Frontal cortex (tissue), 4 donors: ENCODE measurements at places on chromosomes 3 and 15. TPM values are rescaled to one million over a fixed set of nuclear protein-coding genes. Genes with fewer than 3 reads are reported as not detected.

Gene THRB
- total RNA-seq = 42.4 TPM

Gene GRAMD2A
- 1.2 TPM for total RNA-seq

GRCh38 chr15:91941871-91942658 lies 88.6 kb downstream of the SLCO3A1 start:
- DNase-seq = no peak

- no peak for DNase-seq
Observed at GRCh38 chr3:123072152-123072551, 5.3 kb downstream of the PDIA5 start.

- no peak for DNase-seq
Observed at GRCh38 chr15:39565851-39566250, 15.0 kb upstream of the THBS1 start.

Gene RBPMS2
- under 0.01 TPM for total RNA-seq

- DNase-seq = no peak
Observed at GRCh38 chr15:48777645-48778330, 33.1 kb downstream of the CEP152 start.

DNA sequence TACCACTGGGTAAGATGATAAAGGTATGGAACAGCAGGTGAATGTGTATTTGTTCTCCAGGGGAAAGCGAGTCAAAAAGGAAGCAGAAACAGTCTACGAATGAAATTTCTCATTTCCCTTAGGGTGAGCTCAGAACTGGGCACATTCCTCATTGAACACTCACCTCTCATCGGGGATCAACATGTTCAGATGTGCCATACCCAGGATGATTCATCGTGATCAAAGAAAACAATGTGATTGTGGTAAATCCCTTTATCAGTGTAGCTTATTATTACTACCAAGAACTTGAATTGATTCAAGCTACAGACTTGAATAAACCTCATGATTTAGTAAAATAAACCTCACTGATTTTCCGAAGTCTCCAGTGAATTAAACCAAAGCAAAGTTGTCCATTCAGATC lies 72.1 kb downstream of the GJD2 start:
- no peak for DNase-seq

DNA sequence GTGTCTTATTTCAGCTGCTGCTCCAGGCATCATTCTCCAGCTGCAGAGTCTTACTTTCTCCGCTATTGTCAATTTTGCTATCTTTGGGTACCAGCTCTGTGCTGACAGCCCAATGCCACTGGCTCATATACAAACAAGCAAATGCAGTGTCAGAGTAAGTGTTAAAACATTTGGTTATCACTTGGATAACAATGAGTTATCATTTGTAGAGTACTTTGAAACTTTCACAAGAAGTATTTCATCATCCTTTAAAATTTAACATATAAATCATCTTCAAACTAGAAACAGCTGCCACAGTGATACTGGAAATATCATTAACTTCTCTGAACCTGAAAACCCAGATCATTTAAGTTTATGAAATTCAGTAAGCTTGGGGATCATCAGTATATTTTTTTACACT lies 13.8 kb downstream of the TSPAN3 start:
- no peak for DNase-seq

DNA sequence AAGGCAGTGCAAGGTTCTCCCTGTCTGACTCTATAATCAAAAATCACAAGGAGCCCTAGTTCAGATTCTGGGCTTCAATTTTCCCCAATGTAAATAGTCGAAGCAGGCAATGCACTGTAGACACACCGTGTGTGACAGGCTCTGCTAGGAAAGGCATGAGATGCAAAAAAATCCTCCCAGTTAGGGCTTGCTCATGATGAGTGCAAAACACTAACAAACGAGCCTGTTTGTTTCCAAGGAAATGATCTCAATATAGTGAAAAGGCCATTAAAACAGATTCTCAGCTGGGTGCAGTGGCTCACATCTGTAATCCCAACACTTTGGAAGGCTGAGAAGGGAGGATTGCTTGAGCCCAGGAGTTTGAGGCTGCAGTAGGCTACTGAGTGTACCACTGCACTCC lies 55.7 kb downstream of the UMPS start:
- DNase-seq = no peak

- DNase-seq = no peak
Observed at GRCh38 chr3:119297169-119297568, 3.0 kb downstream of the ARHGAP31 start.

Gene CCDC14
- 83.6 TPM for total RNA-seq

DNA sequence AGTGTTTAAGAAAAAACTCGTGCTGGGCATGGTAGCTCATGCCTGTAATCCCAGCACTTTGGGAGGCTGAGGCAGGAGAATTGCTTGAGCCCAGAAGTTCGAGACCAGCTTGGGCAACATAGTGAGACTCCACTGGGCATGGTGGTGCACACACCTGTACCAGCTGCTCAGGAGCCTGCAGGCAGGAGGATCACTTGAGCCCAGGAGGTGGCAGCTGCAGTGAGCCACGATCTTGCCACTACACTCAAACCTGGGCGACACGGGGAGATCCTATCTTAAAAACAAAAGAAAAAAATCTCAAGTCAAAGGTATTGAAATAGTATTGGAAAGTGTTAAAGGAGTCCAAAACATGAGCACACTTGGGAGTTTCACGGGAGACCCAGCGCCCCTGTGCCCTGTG lies 14.0 kb downstream of the KLF13 start:
- no peak for DNase-seq

GRCh38 chr3:53483821-53484220 lies 10.6 kb upstream of the CACNA1D start:
- no peak for DNase-seq

Gene POLQ
- 1.2 TPM for total RNA-seq

Gene MAGEL2
- total RNA-seq = 2.4 TPM

Gene NKIRAS1
- 45.7 TPM for total RNA-seq

- no peak for DNase-seq
Observed at GRCh38 chr3:115252679-115253078, 105.6 kb upstream of the ZBTB20 start.

GRCh38 chr3:122271246-122271898 lies 53.7 kb upstream of the CSTA start:
- DNase-seq = no peak

Gene CD86
- 1.2 TPM for total RNA-seq

DNA sequence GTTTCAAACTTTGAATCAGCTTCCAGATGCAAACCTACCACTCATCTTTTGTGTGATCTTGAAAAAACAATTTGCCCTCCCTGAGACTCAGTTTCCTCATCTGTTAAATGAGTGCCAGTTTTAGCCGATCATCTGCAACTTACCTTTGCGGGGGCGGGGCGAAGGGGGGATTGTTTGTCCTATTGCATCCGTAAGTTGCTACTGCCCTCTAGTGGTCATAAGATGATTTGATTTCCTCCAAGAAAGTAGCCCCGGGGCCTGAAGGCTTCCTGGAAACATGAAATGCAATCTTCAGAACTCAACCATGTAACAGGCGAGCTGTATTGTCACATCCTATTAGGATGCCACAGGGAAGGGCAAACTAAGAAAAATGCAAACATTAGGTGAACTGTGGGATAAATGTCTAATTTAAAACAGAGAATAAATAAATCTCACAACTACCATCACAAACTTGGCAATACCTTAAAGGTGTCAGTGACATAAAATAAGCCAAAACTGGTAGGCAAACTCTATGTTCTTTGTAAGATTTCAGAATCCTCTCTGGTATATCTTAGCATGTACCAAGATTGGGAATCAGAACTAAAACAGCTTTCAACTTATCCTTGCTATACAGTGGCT lies 63.5 kb upstream of the CLDN18 start:
- DNase-seq = peak; percentile 16

Gene FSD2
- not detected for total RNA-seq

GRCh38 chr3:193241716-193242115 lies 694 bp downstream of the PLAAT1 start:
- no peak for DNase-seq

DNA sequence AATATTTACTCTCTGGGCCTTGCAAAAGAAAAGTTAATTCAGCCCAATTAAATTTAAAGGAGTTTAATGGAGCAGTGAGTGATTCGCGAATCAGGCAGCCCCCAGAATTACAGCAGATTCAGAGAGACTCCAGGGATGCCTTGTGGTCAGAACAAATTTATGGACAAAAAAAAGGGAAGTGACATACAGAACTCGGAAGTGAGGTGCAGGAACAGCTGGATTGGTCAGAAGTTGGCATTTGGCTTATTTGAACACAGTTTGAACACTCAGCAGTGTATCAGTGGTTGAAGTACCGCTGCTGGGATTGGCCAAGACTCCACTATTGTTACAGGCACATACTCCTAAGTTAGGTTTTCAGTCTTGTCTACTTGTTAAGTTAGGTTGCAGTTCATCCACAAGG lies 145.0 kb upstream of the GAP43 start:
- no peak for DNase-seq

- no peak for DNase-seq
Observed at GRCh38 chr3:132343018-132343612, 25.9 kb downstream of the ACP3 start.

Gene NOX5
- total RNA-seq = under 0.01 TPM

Gene KIAA1143
- total RNA-seq = 33.8 TPM

GRCh38 chr3:16383864-16384263 lies 118.9 kb downstream of the OXNAD1 start:
- DNase-seq = no peak

- no peak for DNase-seq
Observed at GRCh38 chr3:1468145-1468544, 375.3 kb downstream of the CNTN6 start.
